ENCODE measurements at places on chromosomes 1 and 21.

- DNase-seq: no peak
Observed at GRCh38 chr21:26275801-26276200, 105.2 kb upstream of the APP start.

DNA sequence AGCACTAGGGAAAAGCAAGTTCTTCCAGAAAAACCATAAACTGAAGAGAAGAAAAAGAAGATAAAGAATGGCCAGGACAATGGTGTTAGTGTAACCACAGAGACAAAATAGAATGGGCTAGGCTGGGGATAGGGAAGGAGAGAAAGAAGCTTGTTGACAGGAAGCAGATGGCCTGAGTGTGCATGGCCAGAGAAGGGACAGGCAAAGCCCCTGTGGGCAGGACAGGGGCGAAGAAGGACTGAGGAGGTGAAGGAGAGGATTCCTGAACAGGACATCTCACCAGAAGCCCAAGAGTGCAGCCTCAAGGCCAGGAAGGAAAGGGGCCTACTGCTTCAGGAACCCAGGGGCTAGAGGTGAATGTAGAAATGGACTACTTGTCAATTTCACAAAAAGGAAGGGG, 29.3 kb downstream of the IQGAP3 start:
- DNase-seq: no peak

DNA sequence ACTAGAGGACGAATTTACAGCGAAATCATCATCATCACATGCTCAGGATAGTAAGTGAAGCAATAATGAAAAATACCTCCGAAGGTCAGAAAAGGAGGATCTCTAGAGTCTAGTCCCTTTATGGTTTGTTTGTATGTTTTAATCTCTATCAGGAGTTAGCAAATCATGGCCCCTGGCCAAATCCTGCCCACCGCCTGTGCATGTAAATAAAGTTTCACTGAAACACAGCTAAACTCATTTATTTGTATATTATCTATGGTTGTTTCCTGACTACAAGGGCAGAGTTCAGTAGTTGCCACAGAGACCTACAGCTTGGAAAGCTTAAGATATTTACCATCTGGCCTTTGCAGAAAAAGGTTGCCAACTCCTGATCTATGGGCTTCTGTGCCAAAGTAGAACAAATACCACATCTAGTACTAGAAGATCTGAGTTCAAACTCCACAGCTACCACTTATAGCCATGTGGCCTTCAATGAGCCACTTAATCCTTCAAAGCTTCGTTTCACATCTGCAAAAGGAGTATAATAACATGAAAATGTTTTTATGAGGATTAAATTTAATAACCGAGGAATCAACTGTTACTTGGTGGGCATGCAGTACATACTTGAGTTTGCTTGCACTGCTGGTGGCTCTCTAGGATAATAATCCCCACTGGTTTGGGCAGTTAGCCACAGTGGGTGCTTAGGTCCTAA, 94.0 kb upstream of the KIF26B start:
- DNase-seq: no peak

DNA sequence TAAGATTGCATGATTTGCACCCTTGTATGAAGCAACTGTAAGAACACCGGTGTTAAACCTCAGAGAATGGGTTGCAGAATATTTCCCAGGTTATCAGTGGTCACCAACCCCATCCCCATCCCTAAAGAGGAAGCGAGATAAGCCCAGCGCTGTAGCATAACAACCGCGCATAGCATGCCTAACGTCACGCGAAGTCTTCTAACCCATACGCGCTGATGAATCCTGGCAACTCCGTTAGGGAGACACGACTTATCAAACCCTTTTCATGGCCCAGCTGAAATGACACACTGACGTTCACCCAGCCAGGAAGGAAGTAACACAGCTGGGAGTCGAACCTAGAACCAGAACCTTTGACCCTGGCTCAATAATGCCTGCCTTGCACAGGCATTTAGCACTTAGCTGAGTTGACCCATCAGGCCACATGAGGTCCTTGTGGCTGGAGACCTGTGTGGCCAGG, 24.2 kb downstream of the TMEM51 start:
- DNase-seq: no peak

Measured in T47D (cell line).